ENCODE measurements at places on chromosomes 12 and 14.

GRCh38 chr14:80037349-80037748, 174.0 kb downstream of the DIO2 start:
- DNase-seq: no peak

- no peak for DNase-seq
Observed at GRCh38 chr14:56891226-56891625, 80.9 kb upstream of the OTX2 start.

- no peak for DNase-seq
Observed at GRCh38 chr14:56248442-56248841, 130.2 kb downstream of the PELI2 start.

DNA sequence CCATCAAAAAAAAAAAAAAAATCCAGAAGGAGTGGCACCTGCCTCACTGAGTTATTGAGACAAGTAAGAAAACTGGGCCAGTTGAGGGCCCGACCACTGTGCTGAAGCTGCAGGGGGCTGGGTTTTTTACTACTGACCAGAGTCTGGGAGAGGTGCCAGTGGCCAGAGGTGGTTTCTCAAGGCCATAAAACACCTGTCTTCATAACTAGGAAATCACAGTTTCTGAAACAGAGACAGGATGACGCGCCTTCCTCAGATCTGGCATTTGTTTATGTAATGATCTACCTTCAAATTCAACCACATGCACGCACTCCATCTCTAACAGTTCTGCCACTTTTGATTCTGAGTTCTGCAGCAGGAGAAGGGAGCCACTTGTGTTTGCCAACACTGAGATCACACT, 12.7 kb downstream of the TSPAN11 start:
- DNase-seq: no peak

DNA sequence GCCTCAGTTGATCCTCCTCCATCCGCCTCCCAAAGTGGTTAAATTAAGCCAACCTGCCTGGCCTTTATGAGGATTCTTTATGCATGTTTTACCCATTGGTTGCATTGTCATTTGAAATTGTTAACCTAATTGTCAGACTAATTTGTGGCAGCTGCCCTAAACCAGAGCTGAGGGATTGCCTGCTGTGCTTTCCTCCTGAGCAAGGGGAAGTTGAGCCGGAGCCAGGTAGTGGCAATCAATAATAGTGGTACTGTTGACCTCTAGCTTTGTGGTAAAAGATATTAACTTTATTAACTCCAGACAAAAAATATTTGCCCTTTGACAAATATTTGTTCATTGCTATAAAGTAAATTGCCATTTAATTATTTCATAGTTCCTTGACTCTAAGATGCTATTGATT, 5.6 kb upstream of the HEBP1 start:
- DNase-seq: no peak

- no peak for DNase-seq
Observed at GRCh38 chr12:131852551-131853299, 24.5 kb downstream of the MMP17 start.

DNA sequence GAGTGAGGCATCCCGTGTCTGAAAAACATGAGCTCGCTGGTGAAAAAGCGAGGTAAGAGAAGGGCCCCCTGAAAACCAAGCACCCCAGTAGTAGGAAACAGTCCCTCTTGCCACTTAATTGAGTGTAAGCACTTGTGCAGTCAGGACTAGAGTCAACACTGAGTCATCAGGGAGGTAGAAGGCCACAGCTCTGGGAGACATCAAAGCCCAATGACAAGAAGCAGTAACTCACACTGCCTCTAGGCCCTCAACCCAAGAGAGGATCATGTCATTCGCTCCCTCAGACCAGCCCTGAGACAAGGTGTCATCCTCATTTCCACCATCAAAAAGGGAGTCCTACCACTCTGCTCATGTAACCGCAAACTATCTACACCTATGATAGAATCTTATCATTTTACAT, 17.8 kb downstream of the POMT2 start:
- no peak for DNase-seq

DNA sequence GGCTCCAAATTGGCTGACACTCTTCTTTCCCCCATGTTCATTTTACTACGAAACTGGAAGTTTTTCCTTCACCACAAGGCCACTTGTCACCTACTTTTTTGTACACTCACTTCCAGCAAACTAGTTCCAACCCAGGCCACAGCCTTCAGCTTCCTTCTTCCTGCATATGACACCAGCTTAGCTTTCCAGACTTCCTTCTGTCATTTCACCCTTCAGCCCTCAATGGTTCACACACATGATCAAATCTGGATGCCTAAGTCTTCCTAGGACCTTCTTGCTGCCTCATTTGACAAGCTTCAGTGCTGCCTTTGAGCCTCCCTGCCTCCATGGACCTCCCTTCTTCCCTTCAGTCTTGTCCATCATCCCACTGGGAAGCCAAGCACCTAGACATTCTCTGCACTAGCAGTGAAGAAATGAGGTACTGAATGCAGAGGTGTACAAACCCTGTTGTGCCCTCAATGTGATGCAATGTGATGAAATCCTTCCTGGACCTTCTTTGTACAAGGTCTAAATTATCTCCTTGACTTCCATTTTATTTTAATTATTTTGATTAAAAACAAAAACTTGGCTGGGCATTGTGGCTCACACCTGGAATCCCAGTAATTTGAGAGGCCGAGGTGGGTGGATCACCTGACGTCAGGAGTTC, 4.3 kb upstream of the REC8 start:
- no peak for DNase-seq

DNA sequence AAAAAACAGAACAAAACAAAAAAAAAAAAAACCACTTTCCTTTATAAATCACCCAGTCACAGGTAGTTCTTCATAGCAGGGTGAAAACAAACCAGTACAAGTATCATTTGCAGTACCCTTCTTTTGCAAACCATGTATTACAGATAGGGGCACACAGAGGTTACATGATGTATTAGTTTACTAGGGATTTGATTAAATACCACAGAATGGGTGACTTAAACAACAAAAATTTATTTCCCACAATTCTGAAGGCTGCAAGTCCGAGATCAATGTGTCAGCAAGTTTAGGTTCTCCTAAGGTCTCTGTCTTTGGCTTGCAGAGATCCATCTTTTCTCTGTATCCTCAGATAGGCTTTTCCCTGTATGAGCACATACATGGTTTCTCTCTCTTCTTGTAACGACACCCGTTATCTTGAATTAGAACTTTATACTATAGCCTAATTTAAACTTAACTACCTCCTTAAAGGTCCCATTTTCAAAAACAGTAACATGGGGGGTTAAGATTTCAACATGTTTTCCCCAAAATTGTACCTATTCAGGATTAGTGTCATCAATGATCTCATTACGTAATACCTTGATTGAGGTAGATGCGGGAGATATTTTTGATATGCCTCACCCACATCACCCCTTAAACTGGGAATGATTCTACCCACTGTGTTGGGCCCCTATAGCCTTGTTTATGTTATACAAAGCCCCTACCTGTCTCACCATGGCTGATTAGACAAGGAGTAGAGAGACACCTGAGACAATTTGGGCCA, 3.5 kb upstream of the CEP128 start:
- no peak for DNase-seq

- no peak for DNase-seq
Observed at GRCh38 chr14:89292579-89293313, 124.3 kb downstream of the FOXN3 start.

DNA sequence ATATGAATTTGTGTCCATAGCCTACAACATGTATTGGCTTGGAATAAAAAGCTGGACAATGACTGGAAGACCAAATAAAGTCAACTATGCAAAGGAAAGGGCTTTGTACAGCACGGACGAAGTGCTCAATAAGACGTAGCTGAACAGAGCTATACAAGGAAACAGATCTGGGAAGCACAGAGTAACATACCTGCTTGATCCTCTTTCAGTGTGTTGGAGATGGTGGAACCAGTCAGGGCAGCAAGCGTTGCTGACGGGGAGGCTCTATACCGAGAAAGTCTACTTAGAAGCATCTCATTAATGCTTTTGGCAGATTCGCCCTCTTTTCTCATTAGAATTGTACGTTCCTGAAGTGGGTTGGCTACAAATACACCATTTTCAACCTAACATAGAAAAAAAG, 99.3 kb downstream of the HECTD4 start:
- DNase-seq: no peak

DNA sequence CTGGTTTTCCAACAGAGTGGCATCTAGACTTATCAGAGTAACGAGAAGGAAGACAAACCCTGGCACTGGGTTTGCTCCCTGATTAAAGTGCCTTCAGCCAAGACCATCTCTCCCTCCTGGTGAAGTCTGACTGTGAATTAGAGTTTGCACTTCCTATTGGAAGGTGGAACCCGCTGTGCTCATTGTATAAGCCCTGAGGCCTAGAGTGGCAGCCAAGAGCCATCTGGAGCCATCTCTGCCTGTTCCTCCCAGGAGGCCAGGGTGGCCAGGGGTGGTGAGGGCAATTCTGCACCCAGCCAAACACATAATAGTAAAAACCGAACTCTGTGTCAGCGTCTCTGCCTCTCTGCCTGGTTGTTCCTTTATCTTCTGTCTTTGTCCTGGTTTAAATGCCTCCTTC, 25.0 kb downstream of the MFAP5 start:
- DNase-seq: no peak

DNA sequence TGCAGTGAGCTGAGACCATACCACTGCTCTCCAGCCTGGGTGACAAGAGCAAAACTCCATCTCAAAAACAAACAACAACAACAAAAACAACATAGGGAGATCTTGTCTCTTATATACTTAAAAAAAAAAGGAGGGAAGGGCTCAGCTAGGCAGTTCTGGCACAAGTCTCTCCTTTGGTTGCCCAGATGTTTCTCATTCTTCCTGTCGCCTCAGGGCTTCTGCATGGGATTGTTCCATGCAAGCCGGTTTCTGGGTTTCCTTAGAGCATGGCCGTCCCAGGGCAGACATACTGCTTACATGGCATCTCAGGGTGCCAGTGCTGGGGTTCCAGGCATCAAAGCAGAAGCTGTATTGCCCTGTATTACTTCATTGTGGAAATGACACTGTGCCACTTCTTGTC, 5.2 kb upstream of the SLC8B1 start:
- no peak for DNase-seq

- peak; percentile 31 for DNase-seq
Observed at GRCh38 chr12:19288603-19289244, 150.6 kb upstream of the AEBP2 start.

Measured in NCI-H1092 treated with DMSO at 0.1 percent for 48 hours (cell line).